ENCODE measurements at places on chromosomes 12 and 14.

GRCh38 chr14:59161561-59162175 lies 26.8 kb upstream of the DAAM1 start:
- no peak for DNase-seq

- DNase-seq = no peak
Measured at GRCh38 chr12:84294246-84294645, 618.4 kb downstream of the SLC6A15 start.

DNA sequence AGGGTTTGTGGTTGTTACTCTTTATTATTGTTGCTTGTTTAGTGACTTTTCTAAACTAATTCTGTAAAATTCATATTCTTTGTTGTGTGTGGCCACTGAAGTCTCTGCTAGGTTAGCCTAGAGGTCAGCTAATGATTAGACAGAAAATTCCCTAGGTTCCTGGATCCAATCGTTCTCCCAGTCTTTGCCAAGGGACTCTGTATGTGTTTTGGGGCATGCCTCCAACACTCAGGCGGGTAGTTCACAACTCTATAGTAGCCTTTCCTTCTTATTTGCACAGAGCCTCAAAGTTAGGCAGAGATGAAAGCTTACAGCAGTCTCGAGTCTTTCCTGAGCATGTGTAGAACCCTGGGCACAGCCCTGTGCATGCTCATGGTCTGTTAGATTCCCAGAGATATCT lies 32.7 kb upstream of the RIN3 start:
- no peak for DNase-seq

- no peak for DNase-seq
Measured at GRCh38 chr14:63663428-63664341, 22.0 kb upstream of the WDR89 start.

GRCh38 chr12:93449277-93449676 lies 7.5 kb upstream of the UBE2N start:
- no peak for DNase-seq

DNA sequence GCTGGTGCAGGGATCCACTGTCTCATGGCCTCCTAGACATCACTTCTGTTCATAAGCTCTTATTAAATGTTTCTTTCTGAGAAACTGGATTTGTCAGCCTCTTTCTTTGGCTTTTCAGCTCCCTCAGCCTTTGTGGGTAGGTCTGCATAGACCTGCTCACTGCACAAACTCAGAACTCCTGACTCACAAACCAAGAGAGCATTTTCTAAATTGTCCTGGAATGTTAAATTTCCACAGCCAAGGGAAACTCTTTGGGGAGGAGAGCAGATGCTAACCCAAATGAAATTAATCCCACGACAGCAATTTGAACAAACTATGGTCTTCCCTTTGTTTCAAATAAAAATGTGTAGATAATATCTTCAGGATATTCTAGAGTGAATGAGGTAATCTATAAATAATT lies 19.5 kb upstream of the CERS5 start:
- no peak for DNase-seq
